ENCODE measurements at places on chromosomes 11 and 22.

DNA sequence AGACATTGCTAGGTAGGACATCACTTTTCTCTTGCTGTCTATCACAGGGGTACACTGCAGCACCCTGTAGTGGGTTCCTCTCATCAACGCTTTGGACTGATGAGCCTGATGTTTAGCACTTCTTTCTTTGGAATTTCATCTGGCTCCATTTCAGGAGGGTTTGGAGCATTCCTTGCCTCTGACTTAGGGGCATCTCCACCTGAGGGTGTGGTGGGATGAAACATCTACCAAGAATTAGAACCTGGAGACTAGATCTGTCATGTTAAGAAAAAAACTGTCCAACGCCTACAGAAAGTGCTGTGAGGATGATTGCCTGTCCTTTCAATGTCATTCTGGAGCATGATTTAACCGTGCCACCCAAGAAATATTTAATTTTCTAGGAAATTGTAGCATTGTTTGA is 648.4 kb downstream of the ETS1 start:
- DNase-seq = no peak

- no peak for DNase-seq
These were observed 56.9 kb upstream of the ARFGAP3 start for GRCh38 chr22:42913874-42914510.

DNA sequence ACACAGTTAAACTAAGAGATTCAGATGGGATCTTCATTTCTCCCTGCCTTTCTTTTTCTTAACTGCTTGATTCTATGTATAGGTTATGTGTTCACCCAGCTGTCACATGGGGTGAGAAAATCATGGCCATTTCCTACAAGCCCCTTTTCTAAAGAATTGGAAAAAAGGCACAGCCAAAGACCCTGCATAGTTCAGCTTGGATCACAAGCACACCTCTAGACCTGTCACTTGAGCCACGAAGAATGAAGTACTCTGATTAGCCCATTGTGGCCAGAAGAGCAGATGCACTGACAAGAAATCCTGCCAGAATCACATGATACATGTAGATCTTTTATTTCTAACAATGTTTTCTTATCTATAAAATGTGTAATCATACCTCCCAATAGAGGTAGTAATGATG is 69.7 kb downstream of the RAB38 start:
- DNase-seq = no peak

DNA sequence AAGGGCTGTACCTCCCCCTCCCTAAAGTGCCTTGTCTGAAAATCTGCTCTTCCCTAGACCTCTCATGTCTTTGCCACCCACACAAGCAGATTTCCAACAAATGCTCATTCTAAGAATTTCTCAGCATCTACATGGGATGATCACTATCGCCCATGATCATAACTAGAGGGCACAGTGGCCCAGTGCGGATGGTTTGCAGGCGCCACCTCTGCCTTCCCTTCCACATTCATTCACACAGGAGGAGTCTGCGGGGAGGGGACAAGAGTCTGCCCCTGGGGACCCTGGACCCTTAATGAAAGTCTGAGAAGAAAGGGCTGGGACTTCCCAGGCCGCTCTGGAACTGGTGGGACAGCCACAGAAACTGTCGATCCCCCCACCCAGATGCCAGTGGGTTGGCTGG is 28.9 kb downstream of the KCTD17 start:
- no peak for DNase-seq

GRCh38 chr11:111384494-111384893 is 5.4 kb upstream of the POU2AF1 start:
- DNase-seq = no peak

DNA sequence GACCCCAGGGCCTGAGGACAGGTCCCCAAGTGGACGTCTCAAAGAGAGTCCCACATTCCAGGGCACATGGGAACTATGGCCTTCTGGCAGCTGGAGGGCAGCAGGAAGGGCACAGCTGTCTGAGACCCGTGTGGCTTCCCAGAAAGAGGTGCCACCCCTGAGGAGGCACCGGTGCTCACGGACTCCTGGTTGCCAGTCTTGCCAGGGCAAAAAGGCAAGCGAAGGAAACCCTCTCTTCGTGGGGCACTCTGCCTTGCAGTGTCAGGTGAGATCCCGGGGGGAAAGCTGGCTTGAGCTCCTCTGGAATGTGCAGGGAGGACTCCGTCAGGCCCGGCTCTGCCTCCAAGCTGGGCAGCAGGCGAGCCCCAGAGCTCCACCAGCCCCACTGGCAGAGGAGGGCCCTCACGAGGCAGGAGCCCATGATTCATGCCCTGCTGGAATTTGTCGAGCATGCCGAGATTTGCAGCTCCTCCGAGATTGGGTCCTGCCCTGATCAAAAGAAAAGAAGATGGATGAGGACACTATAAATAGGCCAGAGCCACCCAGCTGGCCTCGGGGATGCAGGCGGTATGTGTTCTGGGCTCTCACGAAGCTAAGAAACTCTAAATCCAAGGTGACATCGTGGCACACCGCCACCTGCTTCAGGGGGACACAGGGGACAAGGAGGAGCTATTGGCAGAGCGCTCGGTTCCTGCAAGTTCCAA is 9.9 kb upstream of the CELSR1 start:
- no peak for DNase-seq

- DNase-seq = no peak
These were observed 325.1 kb upstream of the MPPED2 start for GRCh38 chr11:30911247-30911646.

GRCh38 chr11:37352485-37352884 is 754.4 kb upstream of the RAG2 start:
- no peak for DNase-seq

- DNase-seq = no peak
These were observed 76.0 kb downstream of the ST3GAL4 start for GRCh38 chr11:126431401-126432064.

DNA sequence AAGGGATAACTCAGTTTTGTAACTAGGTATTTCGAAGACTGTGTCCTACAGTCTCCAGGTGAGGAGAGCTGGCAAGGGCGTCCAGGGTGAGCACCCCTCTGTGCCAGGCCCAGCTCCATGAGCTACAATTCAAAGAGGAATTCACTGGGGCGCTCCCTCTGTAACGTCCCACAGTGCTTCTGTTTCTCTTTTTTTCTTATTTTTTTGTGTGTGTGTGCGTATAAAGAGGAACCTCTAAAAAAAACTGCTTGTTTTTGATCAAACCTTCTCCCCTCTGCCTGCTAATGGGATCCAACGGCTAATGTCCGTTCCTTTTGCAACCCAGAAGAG is 17.1 kb downstream of the ASCC2 start:
- no peak for DNase-seq

GRCh38 chr11:117738246-117738957 is 58.6 kb downstream of the DSCAML1 start:
- DNase-seq = no peak

- no peak for DNase-seq
These were observed 12.8 kb downstream of the RAB3IL1 start for GRCh38 chr11:61904539-61905048.

- DNase-seq = no peak
These were observed at the start of gene RIN1 for GRCh38 chr11:66336234-66337102. RIN1 (minus strand) TSS chr11:66336434; CDS start chr11:66336402, 32 bp downstream.

- DNase-seq = no peak
These were observed 663 bp upstream of the BUD13 start for GRCh38 chr11:116773203-116774097.

GRCh38 chr22:36593215-36593614 is 64.2 kb upstream of the EIF3D start:
- DNase-seq = no peak

GRCh38 chr11:20474176-20474881 is 86.8 kb downstream of the PRMT3 start:
- no peak for DNase-seq

DNA sequence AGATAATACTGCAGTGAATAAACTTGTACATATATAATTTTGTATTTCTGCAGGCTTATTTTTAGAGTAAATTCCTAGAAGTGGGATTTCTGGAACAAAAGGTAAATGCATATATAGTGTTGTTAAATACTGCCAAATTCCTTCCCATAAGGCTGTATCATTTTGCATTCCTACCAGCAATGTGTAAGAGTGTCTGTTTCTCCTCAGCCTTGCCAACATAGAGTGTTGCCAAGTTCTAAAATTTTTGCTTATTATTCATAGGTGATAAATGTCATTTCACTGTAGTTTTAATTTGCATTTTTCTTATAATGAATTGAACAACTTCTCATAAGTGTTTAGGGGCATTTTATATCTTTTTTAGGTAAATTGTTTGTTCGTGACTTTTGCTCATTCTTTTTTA is 174.2 kb upstream of the ZBED5 start:
- no peak for DNase-seq

GRCh38 chr11:14907411-14908213 is 15.6 kb upstream of the CYP2R1 start:
- DNase-seq = peak; percentile 78

- no peak for DNase-seq
These were observed 44.3 kb upstream of the CEP126 start for GRCh38 chr11:101870510-101870909.

GRCh38 chr11:130760515-130761125 is 155.7 kb downstream of the SNX19 start:
- no peak for DNase-seq

DNA sequence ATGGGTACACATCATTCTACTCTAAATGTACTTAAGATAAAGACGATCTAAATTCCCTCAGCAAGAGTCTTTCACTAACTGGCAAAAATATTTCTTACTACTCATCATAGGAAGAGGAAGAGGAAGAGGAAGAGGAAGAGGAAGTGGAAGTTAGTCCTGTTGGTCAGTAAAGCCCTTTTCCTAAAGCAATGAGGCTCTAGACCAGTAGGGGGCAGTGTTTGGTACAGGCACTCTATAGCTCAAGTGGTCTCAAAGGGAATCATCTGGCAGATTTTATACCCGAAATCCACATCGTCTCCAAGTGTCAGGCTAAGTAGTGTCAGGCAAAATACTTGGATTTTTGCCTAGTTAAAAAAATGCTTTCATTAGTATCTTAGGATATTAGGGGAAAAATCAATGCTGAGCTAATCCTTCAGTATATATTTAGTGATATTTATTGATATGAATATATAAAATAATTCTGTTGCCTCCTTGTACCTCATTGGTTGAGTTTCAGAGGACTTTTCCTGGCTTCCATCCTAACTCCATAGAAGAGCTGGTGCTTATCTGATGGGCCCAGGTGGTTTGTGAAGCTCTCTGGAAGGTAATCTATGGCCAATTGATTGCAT is 7.7 kb downstream of the BLID start:
- DNase-seq = no peak

DNA sequence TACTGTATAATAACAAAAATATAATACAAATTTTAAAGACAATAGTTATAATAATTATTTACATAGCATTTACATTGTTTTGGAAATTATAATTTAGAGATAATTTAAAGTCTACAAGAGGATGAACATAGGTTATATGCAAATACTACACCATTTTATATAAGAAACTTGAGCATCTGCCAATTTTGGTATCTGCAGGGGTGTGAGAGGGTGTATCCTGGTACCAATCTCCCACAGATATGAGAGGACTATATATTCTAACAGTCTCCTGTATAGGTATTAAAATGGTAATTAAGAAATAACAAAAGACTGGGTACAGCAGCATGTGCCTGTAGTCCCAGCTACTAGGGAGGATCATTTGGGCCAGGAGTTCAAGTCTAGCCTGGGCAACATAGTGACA is 134.4 kb downstream of the APOL5 start:
- no peak for DNase-seq

DNA sequence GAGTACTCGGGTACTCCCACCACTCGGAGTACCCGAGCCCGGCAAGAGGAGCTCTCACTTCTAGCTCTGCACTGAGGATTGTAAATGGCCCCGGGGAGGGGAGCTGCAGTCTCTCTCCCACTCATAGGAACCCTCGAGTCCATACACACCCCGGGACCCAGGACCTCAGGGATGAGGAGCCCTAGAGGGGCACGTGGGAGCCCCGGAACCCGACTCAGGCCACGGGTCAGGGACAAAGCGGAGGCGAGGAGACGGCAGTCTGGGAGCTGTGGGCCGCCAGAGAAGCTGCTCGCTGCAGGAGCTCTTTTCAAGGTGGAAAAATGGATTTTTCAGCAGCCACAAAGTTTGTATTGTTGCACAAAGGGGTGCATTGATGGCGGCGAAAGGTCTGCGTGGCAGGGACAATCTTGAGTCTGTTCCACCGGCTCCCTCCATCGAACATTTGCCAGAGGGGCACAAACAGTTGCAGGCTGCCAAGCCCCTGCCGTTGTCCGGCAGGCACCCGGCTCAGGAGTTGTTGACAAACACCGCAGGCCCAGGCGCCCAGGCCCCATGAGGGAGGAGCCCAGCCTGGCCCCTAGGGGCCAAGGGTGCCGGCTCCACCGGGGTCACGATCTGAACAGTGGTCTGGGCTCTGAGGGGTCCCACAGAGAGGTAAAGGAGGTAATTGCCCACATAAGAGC is 5.7 kb upstream of the FLI1 start:
- DNase-seq = no peak

- no peak for DNase-seq
These were observed 410.6 kb downstream of the SOX6 start for GRCh38 chr11:15945726-15946125.

DNA sequence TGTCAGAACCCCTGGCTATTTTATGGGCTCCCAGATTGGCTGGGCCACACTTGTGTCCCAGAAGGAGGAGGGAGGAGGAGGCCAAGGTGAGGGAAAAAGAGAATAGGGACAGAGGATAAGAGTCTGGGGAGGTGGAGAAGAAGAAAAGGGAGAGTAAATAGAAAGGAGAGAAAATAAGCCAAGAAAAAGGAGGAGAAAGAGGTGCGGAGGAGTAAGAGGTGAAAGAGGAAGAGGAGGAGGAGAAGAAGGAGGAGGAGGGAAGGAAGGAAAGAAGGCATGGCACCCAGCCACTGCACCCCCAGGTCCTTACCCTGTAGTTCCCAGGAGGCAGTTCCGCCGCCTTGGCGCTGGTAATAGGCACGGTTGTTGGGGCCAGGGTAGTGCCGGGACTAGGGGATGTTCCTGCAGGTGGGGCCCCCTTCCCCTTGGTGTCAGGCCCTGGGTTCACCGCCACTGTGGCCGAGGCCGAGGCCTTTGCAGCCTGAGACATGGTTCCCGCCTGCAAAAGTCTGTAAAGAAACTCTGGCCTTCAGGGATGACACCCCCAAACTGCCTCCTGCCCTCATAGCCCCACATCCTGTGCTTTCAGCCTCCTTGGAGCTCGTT is 1.9 kb downstream of the CRYBB1 start:
- no peak for DNase-seq

- no peak for DNase-seq
These were observed 18.2 kb upstream of the C22orf42 start for GRCh38 chr22:32177221-32177765.

GRCh38 chr11:121625777-121626506 is 173.2 kb upstream of the SORL1-AS1 start:
- no peak for DNase-seq

GRCh38 chr11:88307749-88308425 is 29.6 kb downstream of the CTSC start:
- DNase-seq = no peak

- no peak for DNase-seq
These were observed 79.1 kb downstream of the UVRAG start for GRCh38 chr11:75894036-75894585.

DNA sequence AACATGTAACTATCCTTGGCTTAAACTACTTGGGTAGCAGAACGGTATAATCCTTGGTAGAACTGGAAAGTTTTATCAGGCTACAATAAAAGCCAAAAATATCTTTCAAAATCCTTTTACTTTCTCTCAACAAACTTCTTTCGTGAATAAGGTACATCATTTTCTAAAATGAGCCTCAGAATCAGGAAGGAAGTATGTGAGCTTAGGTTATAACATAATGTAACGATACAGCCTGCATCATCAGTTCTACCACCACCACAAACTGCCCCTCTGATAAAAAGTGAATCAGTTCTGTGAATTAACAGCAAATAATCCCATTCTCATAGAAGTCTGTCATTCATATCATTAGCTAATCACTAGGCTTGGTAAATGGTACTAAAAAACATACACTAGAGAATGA is 244.3 kb downstream of the SBF2 start:
- DNase-seq = no peak

- no peak for DNase-seq
These were observed 9.2 kb downstream of the PKP3 start for GRCh38 chr11:403021-403760.

Measured in NCI-H2107 (cell line).